ENCODE measurements at places on chromosomes 7 and 10. TPM values are rescaled to one million over a fixed set of nuclear protein-coding genes. Genes with fewer than 3 reads are reported as not detected.

The SPDYE9 gene
- not detected for total RNA-seq

The HECW1 gene
- total RNA-seq = 48.0 TPM

The NPM3 gene
- 34.4 TPM for total RNA-seq

The DKK1 gene
- 5.3 TPM for total RNA-seq

The MKI67 gene
- total RNA-seq = 6.0 TPM

The STEAP4 gene
- total RNA-seq = 0.23 TPM

The HPSE2 gene
- total RNA-seq = 0.23 TPM

The STOX1 gene
- 15.7 TPM for total RNA-seq

The CDCA7L gene
- total RNA-seq = 26.8 TPM

The SLC13A1 gene
- not detected for total RNA-seq

The OR2A12 gene
- total RNA-seq = not detected

The GIMAP1 gene
- total RNA-seq = 1.4 TPM

The PTPN20 gene
- total RNA-seq = 34.8 TPM
